ENCODE measurements at places on chromosomes 5 and 9.

GRCh38 chr9:34520096-34520495 lies 2.7 kb downstream of the ENHO start:
- no peaks in the 10 kb centered on the region for H3K4me1 ChIP-seq
- peaks cover 62% of the 10 kb centered on the region for H3K27me3 ChIP-seq
- no peaks in the 10 kb centered on the region for H3K36me3 ChIP-seq
- no peak overlapping the region for H3K27ac ChIP-seq
- no peak for DNase-seq

DNA sequence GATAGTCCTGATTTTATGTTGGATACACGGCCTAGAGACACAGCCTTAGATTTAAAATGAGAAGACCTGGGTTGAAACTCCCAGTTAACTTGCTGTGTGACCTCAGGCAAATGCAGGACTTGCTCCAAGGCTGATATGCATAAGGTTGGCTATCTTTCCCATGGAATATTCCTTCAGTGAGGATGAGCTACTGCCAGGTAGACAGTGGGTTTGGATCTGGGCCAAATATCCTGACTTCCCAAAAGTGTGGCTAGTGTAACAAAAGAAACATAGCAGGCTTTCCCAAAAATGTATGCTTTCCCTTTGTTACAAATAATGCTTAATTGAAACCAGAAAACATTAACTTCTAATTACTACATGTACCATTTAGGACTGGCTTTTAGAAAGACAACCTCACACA lies 697 bp upstream of the XPA start:
- no peak overlapping the region for H3K4me3 ChIP-seq
- no peaks in the 10 kb centered on the region for H3K27me3 ChIP-seq
- DNase-seq, result no peak
- H3K36me3 ChIP-seq, result no peaks in the 10 kb centered on the region
- no peak overlapping the region for H3K27ac ChIP-seq

- no peaks in the 10 kb centered on the region for H3K36me3 ChIP-seq
- no peak overlapping the region for H3K27ac ChIP-seq
- no peak overlapping the region for H3K4me3 ChIP-seq
Measured at GRCh38 chr9:13811876-13812275, 502.1 kb downstream of the NFIB start.

GRCh38 chr5:23445573-23445972 lies 61.8 kb upstream of the PRDM9 start:
- H3K4me1 ChIP-seq, result no peaks in the 10 kb centered on the region
- no peak for DNase-seq
- no peak overlapping the region for H3K4me3 ChIP-seq
- H3K27me3 ChIP-seq, result no peaks in the 10 kb centered on the region
- no peaks in the 10 kb centered on the region for H3K36me3 ChIP-seq

DNA sequence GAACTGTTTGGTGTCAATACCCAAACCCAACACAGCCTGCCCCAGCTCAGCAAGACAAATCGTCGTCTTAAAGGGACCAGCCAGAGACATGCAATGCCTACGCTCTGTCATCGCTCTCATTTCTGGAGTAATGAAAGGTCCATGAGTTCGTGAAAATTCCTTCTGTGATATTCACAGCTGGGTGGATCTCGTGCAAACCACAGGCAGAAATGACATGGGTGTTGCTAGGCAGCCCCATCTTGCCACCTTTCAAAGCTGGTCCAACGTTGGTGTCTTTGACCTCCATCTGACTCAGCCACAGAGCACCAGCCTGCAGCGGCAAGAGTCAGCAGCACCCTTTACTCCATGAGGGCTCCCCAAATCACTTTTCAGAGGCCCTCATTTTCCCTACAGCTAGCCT lies 215.3 kb downstream of the SLIT3 start:
- H3K36me3 ChIP-seq, result no peaks in the 10 kb centered on the region
- no peaks in the 10 kb centered on the region for H3K27me3 ChIP-seq
- no peaks in the 10 kb centered on the region for H3K4me1 ChIP-seq
- no peak overlapping the region for H3K4me3 ChIP-seq
- no peak for DNase-seq
- no peak overlapping the region for H3K27ac ChIP-seq

GRCh38 chr9:116490321-116490720 lies 196.8 kb upstream of the TRIM32 start:
- H3K4me1 ChIP-seq, result peaks cover 4% of the 10 kb centered on the region
- H3K36me3 ChIP-seq, result no peaks in the 10 kb centered on the region
- H3K27me3 ChIP-seq, result no peaks in the 10 kb centered on the region
- no peak overlapping the region for H3K27ac ChIP-seq

- no peak overlapping the region for H3K27ac ChIP-seq
- no peaks in the 10 kb centered on the region for H3K4me1 ChIP-seq
- peak; percentile 4 for DNase-seq
- peaks cover 30% of the 10 kb centered on the region for H3K36me3 ChIP-seq
Measured at GRCh38 chr9:69249337-69249736, 75.3 kb downstream of the TJP2 start.

GRCh38 chr9:111271481-111272080 lies 58.4 kb downstream of the OR2K2 start:
- no peaks in the 10 kb centered on the region for H3K27me3 ChIP-seq
- H3K4me3 ChIP-seq, result no peak overlapping the region
- peak; percentile 65 for DNase-seq
- H3K36me3 ChIP-seq, result no peaks in the 10 kb centered on the region

GRCh38 chr5:170749911-170750431 lies 33.6 kb upstream of the GABRP start:
- no peaks in the 10 kb centered on the region for H3K36me3 ChIP-seq
- H3K27ac ChIP-seq, result no peak overlapping the region
- peaks cover 2% of the 10 kb centered on the region for H3K4me1 ChIP-seq
- H3K4me3 ChIP-seq, result no peak overlapping the region

DNA sequence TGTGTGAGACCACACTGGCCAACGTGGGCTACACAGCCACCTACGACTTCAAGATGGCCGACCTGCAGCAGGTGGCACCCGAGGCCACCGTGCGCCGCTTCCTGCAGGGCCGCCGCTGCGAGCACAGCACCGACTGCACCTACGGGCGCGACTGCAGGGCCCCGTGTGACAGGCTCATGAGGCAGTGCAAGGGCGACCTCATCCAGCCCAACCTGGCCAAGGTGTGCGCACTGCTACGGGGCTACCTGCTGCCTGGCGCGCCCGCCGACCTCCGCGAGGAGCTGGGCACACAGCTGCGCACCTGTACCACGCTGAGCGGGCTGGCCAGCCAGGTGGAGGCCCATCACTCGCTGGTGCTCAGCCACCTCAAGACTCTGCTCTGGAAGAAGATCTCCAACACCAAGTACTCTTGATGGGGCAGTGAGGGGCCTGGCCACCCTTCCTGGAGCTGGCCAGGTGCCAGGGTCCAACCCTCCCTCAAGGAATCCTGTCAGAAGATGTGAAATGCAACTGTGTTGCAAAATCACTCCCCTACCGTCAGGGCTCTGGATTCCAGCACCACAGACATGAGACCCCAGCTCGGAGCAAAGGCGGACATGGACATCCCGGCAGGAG lies 11.1 kb downstream of the DIPK1B start:
- H3K4me3 ChIP-seq, result no peak overlapping the region
- no peak for DNase-seq
- H3K27me3 ChIP-seq, result no peaks in the 10 kb centered on the region
- H3K4me1 ChIP-seq, result peaks cover 21% of the 10 kb centered on the region
- peaks cover 51% of the 10 kb centered on the region for H3K36me3 ChIP-seq

DNA sequence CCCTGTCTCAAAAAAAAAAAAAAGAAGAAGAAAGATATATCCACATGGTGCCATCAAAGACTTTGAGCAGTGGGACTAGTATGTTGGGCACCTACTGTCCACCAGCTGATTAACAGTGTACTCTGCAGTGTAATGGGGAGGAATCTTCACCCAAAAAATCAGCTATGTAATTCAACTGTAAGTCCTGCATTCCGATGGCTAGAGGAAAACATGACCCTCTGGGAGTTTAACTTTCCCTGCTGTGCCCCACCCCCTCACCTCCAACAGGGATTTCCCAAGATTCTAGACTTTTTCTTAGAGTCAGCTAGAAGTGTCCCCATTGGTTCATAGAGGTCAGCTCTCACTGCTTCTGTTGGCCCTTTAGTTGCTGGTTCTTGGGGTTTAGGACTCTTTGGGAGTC lies 221.2 kb upstream of the CLINT1 start:
- no peaks in the 10 kb centered on the region for H3K27me3 ChIP-seq
- no peak overlapping the region for H3K4me3 ChIP-seq
- no peak for DNase-seq
- no peaks in the 10 kb centered on the region for H3K4me1 ChIP-seq

DNA sequence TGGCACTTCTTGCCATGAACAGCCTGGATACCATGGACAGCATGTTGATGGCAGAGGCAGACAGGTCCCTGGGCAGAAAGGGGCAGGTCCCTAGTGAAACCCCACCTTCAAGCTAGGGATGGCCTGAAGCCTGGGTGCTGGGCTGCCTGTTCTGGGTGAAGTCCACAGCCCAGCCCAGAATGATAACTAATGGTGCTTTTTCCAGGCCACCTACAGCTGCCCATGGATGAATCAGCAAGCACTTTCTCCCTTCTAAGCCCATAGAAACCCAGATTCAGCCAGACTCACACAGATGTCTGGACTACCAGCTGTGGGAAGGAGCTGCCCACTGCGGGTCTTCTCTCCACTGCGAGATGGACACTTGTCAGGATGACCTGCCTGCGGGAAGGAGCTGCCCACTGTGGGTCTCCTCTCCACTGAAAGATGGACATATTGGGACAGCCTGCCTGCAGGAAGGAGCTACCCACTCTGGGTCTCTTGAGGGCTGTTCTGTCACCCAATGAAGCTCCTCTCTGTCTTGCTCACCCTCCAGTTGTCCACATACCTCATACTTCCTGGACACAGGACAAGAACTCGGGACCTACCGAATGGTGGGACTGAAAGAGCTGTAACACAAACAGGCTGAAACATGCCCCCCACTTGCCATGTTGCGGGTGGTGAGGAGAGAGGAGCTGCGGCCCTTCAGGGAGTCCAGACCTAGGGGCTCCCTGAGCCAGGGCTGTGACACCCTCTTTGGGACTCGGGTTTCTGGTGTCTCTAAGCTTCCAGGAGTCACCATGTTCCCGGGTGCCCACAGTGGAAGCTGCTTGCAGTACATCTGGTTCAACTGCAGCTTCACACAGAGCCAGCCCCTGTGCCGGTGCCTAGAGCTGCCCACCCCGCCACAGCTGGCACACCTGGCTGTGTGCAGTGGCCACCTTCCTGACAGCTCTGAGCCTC lies 60.7 kb upstream of the SYNPO start:
- H3K27ac ChIP-seq, result no peak overlapping the region
- peaks cover 8% of the 10 kb centered on the region for H3K4me1 ChIP-seq
- H3K27me3 ChIP-seq, result peaks cover 12% of the 10 kb centered on the region
- H3K36me3 ChIP-seq, result no peaks in the 10 kb centered on the region
- no peak for DNase-seq

- H3K27ac ChIP-seq, result peak overlapping the region; percentile 42
- H3K36me3 ChIP-seq, result no peaks in the 10 kb centered on the region
- no peak overlapping the region for H3K4me3 ChIP-seq
Measured at GRCh38 chr5:142540922-142541422, 144.9 kb downstream of the FGF1 start.

DNA sequence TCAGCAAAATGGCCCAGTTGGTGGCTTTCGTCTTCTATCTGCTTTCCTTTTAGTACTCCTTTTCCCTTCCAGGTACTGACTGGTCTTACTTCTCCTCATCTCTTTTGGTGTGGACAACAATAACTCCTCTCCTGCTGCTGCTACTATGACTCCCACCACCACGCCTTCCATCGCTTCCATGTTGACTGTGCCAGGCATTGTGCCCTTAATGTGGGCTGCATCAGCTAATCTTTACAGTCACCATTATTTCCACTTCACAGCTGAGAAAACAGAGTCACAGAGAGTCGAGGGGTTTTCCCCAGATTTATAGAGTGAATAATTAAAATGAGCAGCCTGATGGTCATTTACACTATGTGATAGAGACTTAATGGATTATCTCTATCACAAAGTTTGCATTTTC lies 184.9 kb upstream of the IL12B start:
- no peak overlapping the region for H3K4me3 ChIP-seq
- DNase-seq, result no peak
- H3K36me3 ChIP-seq, result no peaks in the 10 kb centered on the region
- no peak overlapping the region for H3K27ac ChIP-seq
- H3K4me1 ChIP-seq, result peaks cover 8% of the 10 kb centered on the region
- H3K27me3 ChIP-seq, result peaks cover 4% of the 10 kb centered on the region

DNA sequence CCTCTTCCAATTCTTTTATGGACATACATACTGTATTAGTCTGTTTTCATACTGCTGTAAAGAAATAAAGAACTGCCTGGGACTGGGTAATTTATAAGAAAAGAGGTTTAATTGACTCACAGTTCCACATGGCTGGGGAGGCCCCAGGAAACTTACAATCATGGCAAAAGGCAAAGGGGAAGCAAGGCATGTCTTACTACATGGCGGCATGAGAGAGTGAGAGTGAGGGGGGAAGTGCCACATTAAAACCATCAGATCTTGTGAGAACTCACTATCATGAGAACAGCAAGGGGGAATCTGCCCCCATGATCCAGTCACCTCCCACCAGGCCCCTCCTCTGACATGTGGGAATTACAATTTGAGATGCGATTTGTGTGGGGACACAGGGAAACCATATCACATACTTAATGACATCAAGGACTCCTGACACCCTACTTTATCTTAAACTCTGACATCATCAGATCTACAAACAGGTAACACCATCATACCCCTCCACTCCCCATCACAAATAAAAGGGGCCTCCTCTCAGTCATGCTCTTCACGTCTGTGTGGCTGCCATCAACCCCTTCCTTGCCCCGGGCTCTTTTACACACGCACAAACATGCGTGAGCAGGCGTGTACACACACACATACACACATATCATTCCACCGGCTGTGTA lies 9.7 kb downstream of the ANKRD33B start:
- no peak overlapping the region for H3K4me3 ChIP-seq
- H3K27me3 ChIP-seq, result no peaks in the 10 kb centered on the region
- H3K4me1 ChIP-seq, result peaks cover 8% of the 10 kb centered on the region
- H3K36me3 ChIP-seq, result peaks cover 5% of the 10 kb centered on the region
- no peak for DNase-seq
- H3K27ac ChIP-seq, result no peak overlapping the region

DNA sequence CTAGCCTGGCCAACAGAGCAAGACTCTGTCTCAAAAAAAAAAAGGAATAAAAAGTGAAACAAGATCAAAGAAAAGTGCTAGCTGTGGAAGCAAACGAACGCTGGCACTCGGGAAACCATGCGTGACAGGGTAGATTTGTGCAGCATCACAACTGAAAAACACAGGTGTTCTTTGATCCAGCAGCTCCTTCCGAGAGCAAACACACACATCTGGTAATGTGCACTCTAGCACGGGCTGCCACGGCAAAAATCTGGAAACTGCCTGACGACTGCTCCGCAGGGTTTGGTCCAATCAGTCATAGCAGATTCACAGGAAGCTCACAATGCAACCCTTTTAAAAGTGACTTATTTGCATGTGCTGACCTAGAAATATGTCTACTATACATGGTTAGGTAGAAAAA lies 80.0 kb downstream of the SYK start:
- H3K36me3 ChIP-seq, result no peaks in the 10 kb centered on the region
- H3K4me1 ChIP-seq, result no peaks in the 10 kb centered on the region
- H3K4me3 ChIP-seq, result no peak overlapping the region
- DNase-seq, result no peak
- H3K27ac ChIP-seq, result no peak overlapping the region

DNA sequence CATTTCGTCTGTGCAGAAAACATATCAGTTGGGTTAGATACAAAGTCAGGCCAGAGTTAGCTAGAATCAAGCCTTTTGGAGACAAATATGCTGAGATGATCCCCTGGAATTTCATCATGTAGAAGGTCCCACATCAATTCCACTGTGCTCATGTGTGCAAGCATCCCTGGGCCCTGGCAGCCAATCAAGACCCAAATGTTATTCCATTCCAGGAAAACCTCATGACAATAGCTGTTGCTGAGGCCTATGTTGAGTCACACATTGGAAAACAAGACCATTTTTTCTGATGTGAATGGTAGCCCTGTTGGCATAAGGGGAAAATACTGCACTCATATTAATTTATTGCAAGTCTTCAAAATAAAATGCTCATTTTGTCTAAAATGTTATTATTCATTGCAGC lies 11.5 kb downstream of the SPOCK1 start:
- peaks cover 3% of the 10 kb centered on the region for H3K4me1 ChIP-seq
- H3K27ac ChIP-seq, result no peak overlapping the region
- no peaks in the 10 kb centered on the region for H3K36me3 ChIP-seq
- no peak overlapping the region for H3K4me3 ChIP-seq
- no peaks in the 10 kb centered on the region for H3K27me3 ChIP-seq
